ENCODE measurements at places on chromosomes 11 and 22.

GRCh38 chr11:134742224-134742612, 330.2 kb upstream of the B3GAT1 start:
- no peak for DNase-seq

DNA sequence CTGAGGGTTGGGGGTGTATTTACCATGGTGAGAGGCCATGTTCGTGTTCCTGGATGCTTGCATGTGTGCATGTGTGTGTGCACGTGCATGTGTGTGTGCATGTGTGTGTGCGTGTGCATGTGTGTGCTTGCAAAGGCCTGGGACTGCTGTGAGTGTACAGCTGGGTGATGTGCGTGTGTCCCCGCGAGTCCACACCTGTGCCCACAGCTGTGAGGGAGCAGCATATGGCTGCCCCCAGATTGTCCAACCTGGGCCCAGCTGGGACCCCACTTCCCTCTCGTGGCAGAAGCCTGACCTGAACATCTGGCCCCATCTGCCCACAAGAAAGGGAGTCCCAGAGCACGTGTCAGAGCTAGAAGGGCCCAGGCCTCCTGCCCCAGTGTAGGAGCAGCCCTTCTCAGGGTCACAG, 8.4 kb upstream of the CD248 start:
- DNase-seq, result no peak

GRCh38 chr11:76415073-76415472, 29.7 kb upstream of the EMSY start:
- DNase-seq, result no peak

- DNase-seq, result no peak
Observed at GRCh38 chr11:80629466-80629865, 1188.6 kb upstream of the TENM4 start.

DNA sequence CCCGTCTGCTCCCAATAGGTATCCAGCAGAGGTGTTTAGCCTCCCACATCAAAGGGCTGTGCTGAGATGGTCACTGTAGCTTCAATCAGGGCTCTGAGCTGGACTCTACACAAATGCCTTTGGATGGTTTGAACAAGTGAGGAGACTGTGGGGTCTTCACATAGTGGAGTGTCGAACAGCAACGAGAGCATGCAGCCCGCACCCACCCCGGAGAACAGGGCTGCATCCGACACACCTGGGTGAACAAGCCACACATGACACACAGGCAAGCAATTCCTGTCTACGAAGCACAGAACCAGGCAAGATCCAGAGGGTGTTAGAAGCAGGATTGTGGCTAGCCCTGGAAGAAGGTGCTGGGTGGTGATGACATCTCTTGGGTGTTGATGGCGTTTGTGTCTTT, 58.0 kb upstream of the FGF3 start:
- DNase-seq, result no peak
